Anterior cingulate cortex (tissue), 58 donors: ENCODE measurements at places on chromosomes 11 and 22.

DNA sequence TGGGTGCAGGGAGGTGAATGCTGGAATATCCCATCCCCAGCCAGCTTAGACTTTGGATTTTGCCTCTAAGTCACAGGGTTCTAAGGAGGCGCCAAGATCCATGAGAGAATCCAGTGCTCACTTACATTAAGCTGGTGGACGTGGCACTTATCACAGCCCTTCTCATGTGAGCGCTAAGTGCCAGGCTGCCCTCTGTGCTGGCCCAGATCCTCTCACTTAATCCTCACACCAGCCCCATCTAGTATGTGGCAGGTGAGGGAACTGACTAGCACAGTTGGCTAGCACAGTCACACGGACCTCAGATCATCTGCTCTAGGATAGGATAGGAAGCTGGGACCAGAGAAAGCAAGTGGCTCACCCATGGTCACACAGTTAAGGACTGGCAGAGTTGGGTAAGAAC, 3.6 kb downstream of the HMOX1 start:
- no peak for DNase-seq

DNA sequence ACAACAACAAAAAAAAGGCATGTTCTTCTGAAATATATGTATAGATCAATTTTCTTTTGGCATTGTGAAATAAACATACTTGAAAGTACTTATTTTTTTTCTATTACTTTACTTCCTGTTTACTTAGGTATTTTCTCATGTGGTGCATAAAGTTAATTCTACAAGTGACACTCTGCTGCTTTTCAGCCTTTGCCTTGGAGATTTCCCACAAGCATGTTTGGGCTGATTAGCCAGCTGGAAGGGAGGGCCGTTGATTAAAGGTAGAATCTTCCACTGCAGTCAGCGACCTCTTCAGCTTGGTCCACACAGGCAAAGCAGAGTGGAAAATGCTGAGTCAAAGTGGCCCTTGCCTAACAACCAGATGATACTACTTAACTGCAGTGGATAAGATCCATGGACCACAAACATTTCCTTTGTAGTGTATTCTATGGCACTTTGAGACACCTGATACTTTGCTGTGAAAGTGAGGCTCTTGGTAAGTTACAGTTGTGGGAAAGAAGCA, 176.0 kb downstream of the ARHGAP42 start:
- no peak for DNase-seq

DNA sequence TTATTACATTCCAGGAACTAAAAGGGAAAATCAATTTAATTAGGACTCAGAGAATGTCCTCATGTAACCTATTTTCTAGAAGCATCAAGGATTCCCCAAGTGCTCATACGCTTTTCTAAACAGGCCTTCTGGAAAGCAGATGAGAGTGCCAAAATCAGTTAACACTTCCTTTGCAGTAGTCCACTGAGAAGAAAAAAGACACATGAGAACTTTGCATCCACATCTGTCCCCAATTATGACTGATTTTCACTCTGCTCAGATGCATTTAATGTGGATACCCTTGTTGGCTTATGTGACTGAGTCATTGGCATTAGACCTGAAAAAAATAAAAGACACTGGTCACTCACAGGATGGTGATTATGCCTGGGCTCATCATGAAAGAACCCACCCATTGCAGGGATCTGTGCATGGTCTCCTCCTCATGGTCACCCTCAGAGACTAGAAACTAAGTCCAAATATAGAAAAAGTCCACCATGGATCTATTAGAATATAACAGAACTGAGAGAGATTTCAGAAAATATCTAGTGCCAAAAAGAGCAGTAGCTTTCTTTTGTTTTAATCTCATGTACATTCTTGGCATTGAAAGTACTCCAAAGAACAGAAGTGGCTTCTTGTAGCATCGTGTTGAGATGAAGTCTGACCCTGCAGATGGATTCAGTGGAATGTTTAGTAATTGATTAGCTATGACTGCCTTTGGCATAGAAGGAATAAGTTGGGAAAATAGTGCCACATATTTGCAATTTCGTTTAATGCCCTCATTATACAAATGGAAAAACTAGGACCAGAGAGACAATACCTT, 48.8 kb upstream of the FIBIN start:
- DNase-seq: no peak

DNA sequence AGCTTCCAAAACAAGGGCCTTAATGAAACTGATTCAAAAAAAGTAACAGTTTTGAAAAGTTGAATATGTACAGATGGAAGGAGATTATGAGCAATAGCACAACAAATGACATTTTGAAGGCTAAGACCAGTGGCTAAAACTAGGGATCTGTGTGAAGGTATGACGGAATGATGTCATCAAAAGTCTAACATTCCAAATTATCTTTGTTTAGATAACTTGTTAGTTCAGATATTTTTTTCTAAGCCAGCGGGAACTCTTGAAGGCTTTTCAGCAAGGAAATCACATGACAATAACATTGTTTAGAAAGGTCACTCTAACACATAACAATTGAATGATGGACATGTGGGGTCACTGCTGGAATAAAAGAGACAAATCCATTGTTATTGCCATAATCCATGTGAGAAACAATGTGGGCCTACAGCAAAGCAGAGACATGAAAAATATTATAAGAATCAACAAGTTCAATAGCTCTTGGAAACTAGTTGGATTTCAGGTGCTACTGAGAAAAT, 260.5 kb downstream of the CASP12 start:
- DNase-seq: no peak

- DNase-seq: no peak
These were observed 11.9 kb downstream of the SLC29A2 start for GRCh38 chr11:66359662-66360087.

GRCh38 chr11:116558504-116559211, 214.1 kb downstream of the BUD13 start:
- no peak for DNase-seq

DNA sequence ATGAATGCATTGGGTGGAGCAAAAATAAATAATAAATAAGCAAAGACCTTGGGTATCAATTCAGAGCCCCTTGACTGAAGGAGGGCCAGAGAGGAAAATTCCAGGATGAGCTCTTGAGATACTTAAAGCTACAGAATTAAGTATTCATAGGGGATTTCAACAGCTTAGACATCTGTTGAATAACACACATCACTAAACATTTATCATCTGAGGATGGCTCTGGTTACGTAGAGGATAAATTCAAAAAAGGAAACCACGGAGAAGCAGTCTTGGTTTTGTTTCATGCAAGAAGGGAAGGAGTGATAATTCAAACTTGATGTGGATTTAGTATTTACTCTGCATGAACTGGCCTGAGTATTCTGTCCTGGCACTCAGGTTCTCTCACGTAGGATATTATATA, 29.8 kb downstream of the ARHGAP42 start:
- no peak for DNase-seq

GRCh38 chr22:46362203-46362933, 26.9 kb downstream of the TRMU start:
- no peak for DNase-seq

DNA sequence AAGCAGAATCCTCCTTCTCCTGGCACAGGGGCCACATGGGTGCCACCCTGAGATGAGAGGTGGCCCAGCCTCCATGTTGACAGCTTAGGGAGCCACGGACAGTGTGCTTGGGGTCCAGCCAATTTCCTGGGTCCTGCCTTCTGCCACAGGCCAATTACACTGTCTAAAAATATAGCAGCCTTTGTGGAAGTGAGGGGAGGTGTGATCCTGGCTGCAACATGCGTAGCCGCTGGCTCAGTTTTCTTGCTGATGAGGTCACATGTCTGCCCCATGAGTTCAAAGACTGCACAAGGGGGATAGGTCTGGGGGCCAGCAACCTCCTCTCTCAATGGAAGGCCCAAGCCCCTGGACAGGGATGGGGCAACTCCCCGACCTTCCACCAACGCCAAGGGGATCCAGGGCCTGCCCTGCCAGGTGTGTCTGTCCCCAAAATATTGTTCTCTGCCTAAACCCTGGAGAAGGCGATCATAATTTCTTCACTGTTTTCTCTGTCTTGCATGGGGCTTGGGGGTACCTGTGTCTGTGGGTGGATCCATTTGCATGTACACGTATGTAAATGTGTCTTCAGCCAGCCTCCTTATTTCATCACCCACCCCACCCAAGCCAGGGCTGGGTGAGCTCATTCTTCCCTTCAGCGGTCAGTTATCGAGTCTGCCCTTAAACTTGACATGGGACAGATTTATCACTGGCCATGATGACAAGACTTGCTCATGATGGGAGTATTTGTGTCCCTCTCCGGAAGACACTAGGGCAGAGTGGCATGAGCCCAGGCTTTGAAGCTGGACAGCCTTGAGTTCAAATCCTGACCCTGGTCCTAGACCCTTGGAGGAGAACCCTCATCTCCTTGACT, 59.4 kb downstream of the OTOG start:
- no peak for DNase-seq

GRCh38 chr11:102620818-102621561, 4.1 kb downstream of the MMP20 start:
- DNase-seq: no peak

- DNase-seq: no peak
These were observed 109.5 kb downstream of the CCDC81 start for GRCh38 chr11:86483940-86484794.

- no peak for DNase-seq
These were observed 8.5 kb upstream of the NUP50 start for GRCh38 chr22:45155050-45155840.

- DNase-seq: no peak
These were observed 925 bp upstream of the C11orf52 start for GRCh38 chr11:111917788-111918187.

DNA sequence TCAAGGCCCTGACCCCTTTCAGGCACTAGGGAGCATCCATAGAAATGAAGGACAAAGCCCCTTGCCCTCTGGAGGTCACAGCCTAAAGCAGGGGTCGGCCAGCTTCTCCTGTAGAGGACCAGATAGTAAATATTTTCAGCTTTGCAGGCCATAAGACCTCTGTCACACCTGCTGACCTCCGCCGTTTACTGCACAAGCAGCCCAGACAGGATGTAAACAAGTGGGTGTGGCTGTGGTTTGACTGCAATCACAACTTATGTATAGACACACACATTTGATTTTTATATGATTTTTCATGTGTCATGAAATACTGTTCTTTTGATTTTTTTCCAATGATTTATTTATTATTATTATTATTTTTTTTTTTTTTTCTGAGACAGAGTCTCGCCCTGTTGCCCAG, 34.3 kb downstream of the KIAA1671 start:
- DNase-seq: no peak
